CD4-positive, alpha-beta T cell treated with Interleukin-4 for 4 hours (primary cell): ENCODE measurements at places on chromosomes 1 and 21.

DNA sequence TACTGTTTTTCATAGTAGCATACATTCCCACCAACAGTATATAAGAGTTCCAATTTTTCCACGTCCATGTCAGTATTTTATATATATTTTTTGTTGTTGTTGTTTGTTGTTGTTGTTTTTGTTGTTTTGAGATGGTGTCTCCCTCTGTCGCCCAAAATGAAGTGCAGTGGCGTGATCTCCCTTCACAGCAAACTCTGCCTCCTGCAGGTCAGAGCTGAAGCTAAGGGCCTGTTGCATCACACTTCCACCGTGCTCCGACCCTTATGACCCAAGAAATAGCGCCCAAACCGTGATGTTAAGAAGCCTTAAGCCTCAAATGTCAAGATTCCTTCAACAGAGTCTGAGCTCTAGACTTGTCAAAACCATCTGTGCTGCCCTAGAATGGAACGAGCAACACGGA is 2032.3 kb downstream of the MRPL39 start:
- DNase-seq: no peak

GRCh38 chr1:55894521-55894920 is 679.4 kb upstream of the USP24 start:
- DNase-seq: no peak

DNA sequence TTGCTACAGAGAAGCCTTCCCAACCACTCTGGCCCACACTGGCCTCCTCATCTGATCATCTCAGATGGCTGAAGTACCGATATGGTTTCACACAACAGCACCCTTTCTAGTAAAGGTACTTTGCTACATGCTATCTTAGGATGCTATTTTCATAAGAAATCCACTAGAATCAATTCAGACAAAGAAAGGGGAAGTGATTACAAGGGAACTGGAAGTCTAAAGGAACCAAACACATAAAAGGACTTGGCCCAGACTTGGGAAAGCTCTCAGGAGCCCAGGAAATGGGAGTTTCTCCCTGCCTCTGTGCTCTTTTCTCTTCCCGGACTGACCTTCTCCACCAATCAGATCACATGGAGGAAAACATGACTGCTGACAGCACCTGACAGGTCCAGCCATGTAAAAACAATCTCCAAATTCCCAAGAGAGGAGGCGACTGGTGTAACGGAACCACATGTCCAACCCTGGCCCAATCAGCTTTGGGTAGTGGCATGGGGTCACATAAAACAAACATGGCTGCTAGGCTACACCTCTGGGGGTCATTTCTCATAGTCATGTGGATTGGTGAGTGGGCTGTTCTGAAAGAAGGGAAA is 12.7 kb upstream of the FOXE3 start:
- DNase-seq: no peak

DNA sequence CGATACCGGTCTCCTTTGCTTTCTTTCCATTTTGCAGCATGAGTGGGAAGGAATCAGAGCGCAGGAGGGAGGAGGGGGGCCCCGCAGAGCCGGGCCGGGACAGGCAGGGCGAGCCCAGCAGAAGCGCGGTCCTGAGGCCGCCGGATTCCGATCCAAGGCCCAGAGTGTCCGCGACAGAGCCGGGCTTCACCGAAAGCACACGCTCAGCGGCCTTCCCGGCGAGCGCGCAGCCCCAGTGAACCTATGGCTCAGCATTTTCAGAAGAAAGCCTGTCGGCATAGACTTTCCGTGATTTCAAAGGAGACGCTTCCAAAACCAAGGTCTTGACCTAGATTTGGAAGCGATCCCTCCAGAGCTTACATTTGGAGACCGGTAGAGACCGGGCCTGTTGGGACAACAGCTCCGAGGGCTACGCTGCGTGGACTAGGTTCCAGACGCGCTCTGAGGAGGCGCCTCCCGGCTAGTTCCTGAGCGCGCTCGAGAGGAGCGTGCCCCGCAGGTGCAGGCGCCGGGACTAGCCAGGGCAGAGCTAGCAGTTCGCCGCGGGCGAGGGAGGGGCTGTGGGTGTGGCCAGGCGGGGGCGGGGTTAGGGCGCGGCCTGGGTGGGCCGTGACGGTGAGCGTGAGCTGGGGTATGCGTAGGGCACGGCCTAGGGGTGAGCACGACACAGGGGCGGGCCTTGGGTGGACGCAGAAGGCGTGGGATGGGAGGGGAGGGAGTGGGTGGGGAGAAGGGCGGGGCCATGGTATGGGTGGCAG is 27.8 kb upstream of the PRSS38 start:
- peak; percentile 97 for DNase-seq

DNA sequence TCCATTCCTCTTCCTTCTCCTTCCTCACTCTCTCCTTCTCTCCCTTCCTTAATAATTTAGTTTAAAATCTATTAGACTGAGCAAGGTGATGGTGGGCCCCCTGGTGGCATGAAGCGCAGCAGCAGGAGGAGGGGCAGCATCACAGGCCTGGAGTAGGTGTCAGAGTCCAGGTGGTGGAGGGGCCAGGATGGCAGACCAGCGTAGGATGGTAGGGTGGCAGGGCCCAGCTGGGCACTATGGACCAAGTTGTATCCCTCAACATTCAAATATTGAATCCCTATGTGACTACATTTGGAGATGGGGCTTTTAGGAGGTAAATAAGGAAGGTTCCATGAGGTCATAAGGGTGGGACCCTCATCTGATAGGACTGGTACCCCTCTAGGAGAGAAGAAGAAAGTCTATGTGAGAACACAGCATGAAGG is 61.0 kb downstream of the WDR4 start:
- DNase-seq: peak; percentile 54

DNA sequence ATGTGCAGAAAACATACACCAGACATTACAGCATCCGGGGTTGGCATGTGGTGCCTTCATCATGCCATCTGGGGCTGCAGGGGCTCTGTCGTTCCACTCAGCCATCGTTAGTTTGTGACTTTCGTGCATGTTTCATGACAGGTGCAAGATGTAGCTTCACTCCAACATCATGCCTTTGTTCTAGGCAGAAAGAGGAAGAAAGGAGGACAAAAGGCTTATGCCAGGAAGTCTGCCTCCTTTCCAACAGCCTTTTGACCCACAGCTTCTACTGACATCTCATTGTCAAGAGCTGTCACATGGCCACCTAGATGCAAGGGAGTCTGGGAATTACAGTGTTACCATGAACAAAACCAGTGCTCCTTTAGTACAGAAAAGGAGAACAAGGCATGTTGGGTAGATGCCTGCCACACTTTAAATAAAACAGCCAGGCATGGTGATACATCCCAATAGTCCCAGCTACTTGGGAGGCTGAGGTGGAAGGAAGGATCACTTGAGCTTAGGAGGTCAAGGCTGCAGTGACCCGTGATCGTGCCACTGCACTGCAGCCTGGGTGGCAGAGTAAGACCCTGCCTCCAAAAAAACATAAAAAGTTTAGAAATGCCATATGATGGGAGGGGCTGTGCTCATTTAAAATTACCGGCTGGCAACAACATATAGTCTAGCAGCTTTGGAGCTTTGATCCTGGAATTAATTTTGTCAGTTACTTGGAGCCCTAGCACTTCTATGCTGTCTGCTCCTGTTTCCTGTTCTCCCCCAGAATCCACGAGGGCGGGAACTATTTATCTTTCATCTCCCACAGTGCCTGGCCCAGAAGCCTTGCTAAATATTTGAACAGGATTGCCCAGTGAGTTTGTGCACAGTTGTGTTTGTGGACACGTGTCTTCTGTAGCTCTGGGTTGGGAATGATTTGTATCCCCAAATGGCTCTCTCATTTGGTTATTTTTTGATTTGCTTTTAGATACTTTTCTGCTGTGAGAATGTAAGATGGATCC is 7.4 kb downstream of the DOP1B start:
- DNase-seq: no peak

GRCh38 chr1:228284521-228284920 is 76.7 kb downstream of the OBSCN start:
- DNase-seq: no peak

GRCh38 chr1:94819238-94819944 is 766 bp upstream of the SLC44A3 start:
- no peak for DNase-seq

DNA sequence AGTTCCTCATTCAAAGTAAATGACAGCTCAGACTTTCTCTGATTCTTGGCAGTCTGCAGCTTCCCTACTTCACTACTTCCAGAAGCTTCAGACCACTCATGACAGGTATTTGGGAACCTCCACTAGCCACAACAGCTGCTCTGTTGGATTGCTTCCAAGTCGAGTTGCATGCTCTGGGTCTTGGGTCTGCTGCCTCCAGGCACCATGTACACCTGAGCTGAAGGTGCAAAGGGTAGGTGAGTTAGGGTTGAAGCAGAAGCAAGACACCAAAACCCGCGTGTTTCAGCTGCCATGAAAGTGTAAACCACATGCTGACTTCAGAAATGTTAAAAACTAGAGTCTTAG is 62.7 kb downstream of the ZNF684 start:
- DNase-seq: no peak

- no peak for DNase-seq
These were observed 56.8 kb downstream of the USP1 start for GRCh38 chr1:62493656-62494055.

- no peak for DNase-seq
These were observed 11.0 kb downstream of the BRINP2 start for GRCh38 chr1:177181631-177182291.

GRCh38 chr1:173063171-173063570 is 12.4 kb upstream of the TNFSF18 start:
- no peak for DNase-seq

DNA sequence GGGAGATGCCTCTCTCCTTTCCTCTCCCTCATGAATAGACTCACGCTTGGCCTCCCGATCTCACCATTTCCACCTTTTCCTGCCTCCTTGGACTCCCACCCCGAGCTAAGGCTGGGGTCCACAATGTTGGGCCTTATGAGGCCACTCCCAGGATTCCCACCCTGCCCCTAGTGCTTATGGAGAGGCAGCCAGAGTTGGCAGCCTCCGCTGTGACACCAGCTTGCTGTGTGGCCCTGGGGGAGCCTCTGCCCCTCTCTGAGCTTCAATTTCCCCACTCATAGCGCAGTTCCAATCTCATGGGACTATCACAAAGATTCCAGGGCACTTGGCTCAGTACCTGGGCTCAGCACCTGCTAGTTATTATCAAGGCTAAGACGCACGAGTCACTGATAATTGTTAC is 118.7 kb upstream of the WNT4 start:
- no peak for DNase-seq

- DNase-seq: no peak
These were observed 159.8 kb downstream of the HS2ST1 start for GRCh38 chr1:87074001-87074795.

DNA sequence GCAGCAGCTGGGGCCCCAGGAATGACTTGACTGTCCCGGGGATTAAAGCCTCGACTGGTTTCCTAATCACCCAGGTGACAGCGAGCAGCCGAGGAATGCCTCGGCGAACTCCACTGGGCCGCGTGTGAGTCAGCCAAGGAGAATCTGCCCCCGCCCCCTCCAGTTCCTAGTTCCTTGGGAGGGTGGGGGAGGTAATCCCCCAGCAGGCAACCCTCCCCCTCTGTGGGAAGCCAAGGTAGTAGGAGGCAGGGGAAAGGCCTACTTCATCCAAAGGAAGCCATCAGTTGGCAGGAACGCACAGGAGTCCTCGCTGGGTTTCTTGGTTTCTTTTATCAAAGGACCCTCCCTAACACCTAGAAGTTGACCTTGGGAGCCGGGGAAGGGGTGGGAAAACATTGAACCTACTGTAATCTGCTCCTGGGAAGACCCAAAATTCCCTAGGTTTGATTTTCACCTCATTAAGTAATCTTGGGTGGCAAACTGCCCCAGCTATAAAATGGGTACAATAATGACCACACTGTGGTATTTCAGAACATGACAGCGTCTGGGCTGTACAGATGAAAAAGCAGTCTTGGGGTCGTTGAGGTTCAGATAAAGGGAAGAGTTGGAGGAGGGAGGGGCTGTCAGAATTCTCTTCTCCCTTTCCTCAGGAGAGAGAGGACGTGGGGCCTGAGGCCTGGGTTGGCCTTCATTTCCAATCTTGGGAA is 1.4 kb downstream of the TENT5B start:
- DNase-seq: no peak

- no peak for DNase-seq
These were observed 34.5 kb downstream of the DNAJC11 start for GRCh38 chr1:6667139-6667538.

DNA sequence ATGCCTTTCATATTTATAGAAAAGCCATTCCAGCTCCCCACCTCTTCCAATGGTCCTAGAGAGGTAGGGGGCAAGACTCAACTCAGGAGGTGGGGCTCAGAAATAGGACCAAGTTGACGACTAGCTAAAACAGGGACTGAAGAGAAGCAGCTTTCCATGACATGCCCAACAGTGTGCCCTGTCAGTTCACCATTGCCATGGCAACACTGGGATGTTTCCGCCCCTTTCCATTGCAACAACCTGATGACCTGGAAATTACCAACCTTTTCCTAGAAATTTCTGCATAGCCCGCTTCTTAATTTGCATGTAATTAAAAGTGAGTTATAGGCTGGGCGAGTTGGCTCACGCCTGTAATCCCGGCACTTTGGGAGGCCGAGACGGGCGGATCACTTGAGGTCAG is 22.4 kb upstream of the INTS3 start:
- no peak for DNase-seq

GRCh38 chr21:38744861-38745260 is 60.9 kb upstream of the ETS2 start:
- no peak for DNase-seq

- DNase-seq: no peak
These were observed 7.4 kb downstream of the ENTREP3 start for GRCh38 chr1:155247667-155248553.

GRCh38 chr1:192789871-192790270 is 19.0 kb upstream of the RGS2 start:
- no peak for DNase-seq

DNA sequence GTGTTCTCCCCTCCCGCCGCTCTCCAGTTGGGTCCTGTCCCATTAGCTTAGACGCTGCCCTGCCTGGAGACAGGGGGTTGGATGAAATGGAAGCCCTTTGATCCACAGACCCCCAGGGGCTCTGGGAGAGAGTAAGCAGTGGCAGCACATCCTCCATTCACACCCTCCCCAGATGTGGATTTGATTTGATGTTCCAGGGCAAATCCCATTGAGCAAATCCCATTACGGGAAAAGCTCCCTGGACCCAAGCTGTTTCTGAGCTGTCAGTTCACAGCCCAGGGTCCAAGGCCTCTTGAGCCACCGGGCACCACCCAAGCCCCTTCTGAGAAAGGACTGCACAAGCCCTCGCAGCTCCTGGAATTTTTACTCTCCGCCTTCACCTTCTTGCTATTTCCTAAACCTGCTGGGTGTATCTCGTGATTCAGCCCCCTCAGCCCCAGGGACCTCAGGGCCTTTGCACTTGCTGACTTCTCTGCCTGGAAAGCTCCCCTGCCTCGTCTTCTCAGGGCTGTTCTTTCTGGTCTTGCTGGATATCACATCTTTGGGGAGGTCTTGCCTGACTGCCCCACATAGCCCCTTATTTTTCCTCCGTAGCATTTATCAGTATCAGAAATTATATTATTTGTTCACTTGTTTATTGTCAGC is 101.1 kb downstream of the PAX7 start:
- no peak for DNase-seq
